Thymus (tissue), 14 donors: ENCODE measurements at places on chromosomes 12 and 14.

- no peak for DNase-seq
Measured at GRCh38 chr14:101755591-101756324, 5.8 kb upstream of the PPP2R5C start.

GRCh38 chr14:32233260-32233659 lies 30.2 kb upstream of the RNU6-8 start:
- no peak for DNase-seq

GRCh38 chr12:241266-241665 lies 21.4 kb downstream of the SLC6A13 start:
- no peak for DNase-seq

GRCh38 chr12:22039361-22039760 lies 6.7 kb upstream of the CMAS start:
- DNase-seq: no peak

- DNase-seq: no peak
Measured at GRCh38 chr12:48980953-48981756, 3.0 kb downstream of the WNT1 start.

- no peak for DNase-seq
Measured at GRCh38 chr12:119674560-119674959, 6.6 kb downstream of the PRKAB1 start.
